ENCODE measurements at places on chromosomes 7 and 10.

GRCh38 chr7:155489862-155490696 is 32.1 kb downstream of the EN2 start:
- DNase-seq, result no peak

DNA sequence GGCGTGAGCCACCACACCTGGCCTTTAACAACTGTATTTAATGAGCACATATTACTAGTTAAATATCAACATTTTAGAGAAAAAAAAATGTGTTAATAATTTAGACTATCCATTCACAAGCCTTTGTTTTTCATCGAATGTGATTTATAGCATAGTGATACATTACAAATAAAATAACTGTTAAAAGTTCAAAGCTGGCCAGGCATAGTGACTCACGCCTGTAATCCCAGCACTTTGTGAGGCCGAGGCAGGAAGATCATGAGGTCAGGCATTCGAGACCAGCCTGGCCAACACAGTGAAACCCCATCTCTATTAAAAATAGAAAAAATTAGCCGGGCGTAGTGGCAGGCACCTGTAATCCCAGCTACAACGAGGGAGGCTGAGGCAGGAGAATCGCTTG is 72.7 kb downstream of the HACD1 start:
- no peak for DNase-seq

DNA sequence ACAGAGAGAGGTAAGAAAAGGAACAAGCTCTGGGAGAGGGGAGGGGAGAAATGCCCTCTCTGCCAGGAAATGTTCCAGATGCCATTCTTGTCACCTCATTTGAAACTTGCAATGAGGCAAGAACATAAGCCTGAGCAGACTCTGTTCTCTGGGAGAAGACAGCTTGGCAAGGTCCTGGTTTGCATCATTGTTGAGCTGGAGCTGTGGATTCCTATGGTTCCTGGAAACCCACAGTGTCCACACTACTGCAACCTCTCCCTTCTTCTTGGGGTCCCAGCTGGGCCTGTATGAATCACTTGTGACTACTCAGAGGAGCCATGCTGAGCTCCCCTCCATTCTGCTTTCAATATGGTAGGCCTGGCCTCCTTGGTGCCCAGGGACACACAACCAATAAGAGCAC is 60.8 kb upstream of the HECTD2 start:
- no peak for DNase-seq

DNA sequence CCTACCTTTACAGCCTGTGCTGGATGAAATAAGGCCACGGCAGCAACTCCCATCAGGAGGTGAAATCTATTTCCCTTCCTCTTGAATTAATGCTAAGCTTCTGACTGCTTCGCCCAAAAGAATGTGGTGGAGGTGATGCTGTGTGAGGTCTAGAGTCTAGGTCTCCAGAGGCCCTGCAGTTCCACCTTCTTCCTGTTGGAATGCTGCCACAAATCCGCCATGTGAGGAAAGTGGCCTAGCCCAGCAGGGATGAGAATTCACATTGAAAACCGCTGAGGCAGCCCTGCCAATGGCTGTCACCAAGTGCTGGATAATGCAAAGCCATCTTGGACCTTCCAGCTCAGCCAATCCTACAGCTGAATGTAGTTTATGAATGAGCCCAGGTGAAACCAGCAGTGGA is 28.0 kb downstream of the RHOBTB1 start:
- no peak for DNase-seq

GRCh38 chr7:153245809-153246208 is 486.3 kb downstream of the ACTR3B start:
- DNase-seq, result no peak

DNA sequence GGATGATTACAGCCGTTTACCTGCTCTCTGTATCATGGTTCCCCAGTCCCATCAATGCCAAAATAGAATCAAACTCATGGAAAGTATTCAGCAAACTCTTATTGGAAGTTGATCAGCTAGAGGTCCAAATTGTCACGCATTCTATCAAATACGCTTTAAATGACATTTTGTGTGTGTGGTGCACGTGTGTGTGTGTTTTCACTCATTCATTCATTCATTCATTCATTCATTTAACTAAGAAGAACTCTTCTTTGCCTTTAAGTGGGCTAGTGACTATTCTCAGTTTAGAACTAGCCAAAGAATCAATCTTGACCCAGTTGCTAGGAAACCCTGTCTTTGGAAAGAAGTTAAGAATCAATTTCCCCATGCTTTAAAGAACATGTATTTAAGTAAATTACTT is 102.8 kb downstream of the RTKN2 start:
- DNase-seq, result no peak

DNA sequence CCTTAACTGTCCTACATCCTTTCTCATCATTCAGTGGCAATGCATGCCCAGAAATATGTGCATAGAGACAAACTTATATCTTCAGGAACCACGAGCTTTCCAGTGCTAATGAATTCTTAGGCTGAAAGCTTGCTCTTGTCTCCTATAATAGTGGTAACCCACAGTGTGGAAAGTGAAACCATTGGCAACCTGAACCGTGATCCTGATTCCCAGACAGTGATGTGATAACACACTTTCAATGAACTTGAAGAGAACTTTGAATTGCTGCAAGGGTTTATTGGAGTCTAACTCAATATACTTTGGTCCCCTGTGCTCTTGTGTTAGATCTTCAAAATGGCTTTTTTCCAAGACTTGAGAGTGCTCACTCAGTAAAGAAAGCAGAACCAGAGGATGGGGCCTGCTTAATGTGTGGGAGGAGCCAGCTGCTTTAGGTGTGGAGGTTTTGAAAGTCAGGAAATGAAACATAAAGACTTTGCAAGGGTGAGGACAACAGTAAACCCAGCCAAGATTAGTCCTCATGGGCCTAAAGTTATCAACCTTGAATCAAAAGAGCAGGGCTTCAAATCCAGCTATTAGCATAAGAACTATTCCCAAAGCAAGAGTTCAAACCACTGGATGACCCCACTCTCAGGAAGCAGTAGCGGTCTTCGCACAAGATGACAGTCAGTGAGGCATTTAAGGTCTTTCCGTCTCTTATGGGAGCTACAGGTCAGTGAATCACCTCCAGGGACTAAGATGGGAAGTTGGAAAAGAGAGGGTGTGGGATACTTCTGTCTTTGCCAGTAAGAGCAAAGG is 332.4 kb upstream of the NRP1 start:
- no peak for DNase-seq

DNA sequence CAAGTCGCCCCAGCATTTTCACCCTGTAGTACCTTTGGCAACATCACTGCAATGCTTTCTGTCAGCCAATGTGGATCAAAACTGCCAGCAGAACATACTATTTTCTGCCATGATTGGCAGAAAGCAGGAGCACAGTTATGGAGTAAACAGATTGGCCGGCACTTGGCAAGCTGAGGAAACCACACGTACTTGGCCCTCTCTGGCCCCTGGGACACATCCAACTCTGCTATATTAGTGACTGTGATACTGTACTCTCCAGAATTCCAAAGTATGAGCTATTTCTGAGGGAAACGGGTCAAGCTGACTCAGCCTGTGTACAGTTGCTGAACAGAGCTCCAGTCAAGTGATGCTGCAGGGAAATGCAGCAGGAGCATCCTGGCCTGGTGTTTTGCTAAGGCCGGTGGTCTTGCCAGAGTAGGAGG is 39.8 kb upstream of the LANCL2 start:
- no peak for DNase-seq

GRCh38 chr7:66255534-66256100 is 50.5 kb downstream of the TPST1 start:
- DNase-seq, result no peak

DNA sequence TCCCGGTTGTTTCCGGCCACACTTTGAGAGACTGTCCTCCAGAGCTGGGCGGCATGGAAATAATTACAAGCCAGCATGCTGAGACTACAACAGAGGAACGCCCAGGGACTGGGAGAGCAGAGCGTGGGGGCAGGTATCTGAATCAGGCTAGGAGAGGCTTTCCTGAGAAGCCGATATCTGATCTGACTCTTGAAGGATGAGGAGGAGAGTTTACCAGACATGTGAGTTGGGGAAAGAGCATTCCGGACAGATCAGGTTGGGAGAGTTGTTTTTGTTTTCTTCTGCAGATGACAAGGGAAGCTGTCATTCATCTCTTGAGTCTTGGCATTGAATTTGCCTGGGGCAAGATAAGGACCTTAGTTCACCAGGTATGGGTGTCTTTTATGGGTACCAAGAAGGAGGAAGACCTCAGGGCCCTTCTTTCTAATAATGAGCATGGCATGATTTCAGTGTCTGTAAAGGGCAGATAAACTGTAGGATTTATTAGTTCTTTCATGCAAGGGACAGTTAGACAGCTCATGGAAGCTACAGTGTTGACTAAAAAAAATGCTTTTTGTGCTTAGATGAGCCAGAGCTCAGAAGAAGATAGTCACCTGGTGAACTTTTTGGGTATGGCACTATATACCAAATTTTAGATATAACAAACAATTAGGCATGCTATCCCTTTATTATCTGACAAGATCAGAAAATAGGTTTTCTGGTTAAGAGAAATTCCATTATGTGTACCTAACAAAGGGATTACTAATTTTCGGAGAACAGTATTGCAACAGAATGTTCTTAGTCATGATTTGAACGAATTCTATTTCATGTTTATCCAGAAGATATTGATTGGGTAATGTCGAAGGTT is 36.2 kb downstream of the WBP1L start:
- DNase-seq, result no peak

GRCh38 chr7:31893365-31893764 is 176.8 kb downstream of the PDE1C start:
- no peak for DNase-seq

DNA sequence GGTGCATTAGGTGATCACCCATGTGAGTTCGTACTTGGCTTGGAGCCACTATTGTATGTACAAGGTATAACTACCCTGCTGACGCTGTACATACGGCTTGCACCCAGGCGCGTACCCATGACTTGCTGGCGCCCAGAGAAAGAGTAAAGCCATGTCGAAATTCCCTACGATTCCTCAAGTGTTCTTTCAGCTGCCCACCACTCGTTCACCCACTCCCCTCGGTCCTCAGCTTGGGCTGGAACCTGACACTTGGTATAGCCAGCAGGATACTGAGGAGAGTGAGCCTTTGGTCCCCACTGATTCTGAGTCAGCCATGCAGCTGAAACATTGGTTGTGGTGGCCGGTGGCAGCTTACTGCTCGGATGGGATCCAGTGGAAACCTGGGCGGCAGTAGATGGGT is 241.5 kb downstream of the CACNA2D1 start:
- DNase-seq, result no peak

- DNase-seq, result no peak
Observed at GRCh38 chr7:116218051-116218645, 7.8 kb downstream of the TES start.

DNA sequence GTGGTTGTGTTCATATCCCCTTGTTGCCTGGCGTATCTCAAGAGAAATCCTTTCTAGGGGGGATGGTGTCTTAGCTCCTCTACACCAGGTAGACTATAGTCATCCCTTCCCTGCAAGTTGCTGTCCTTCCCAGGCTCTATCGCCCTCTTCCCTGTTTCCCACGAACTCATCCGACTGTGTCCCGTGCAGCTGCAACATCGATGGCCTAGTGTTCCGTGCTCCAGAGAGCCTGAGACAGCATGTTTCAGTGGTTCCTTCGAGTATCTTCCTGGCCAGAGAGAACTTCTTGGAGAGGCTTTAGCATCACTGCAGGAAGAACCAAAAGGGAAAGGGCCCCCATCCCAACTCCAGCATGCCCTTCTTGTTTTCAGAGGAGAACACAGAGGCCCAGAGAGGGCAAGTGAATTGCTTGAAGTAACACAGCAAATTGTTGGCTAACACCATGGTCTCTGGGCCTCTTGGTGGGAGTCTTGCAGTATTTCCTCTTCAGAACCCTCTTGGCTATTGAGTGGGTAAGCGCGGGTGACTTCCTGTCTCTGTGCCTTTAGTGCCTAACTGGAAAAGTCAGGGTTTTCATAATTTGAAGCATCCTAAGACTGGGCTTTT is 162.9 kb downstream of the RGS10 start:
- DNase-seq, result no peak

GRCh38 chr7:2069472-2069860 is 163.3 kb downstream of the MAD1L1 start:
- no peak for DNase-seq

DNA sequence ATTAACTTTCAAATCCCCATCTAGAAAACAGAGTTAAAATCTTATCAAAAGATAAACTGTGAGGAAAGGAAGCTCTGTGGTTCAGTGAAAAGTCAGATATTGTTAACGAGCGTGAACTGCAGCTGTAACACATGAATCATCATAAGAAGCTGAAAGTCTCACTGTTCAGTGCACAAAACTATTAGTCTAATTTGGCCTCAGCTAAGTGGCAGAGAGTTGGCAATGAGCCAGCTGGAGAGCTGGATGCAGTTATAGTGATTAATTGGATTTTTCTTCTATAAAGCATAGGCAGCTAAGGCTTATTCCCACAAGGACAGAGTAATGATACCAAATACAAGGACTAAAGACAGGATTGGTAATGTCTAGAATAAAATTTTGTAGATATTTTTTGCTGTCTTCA is 101.1 kb upstream of the ABCB5 start:
- no peak for DNase-seq

GRCh38 chr10:108782411-108782810 is 1140.9 kb downstream of the XPNPEP1 start:
- DNase-seq, result no peak

DNA sequence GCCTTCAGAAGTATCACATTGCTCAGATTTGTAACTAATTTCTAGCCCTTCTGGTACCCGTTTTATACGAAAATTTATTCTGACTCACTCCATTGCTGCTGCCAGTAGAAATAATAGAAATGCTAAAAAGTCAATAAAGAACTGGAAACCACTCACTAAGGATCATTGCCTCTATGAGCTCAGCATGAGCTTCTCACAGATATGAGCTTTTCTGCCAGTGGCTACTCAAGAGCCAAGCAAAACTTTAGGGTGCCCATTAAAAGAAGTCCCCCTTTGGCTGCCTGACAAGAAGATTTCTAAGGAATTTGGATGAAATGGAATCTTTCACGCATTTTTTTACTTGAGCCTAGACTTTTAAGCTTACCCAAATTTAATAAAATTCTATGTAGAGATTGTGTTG is 52.5 kb downstream of the GPR37 start:
- no peak for DNase-seq

GRCh38 chr10:131776496-131776895 is 124.3 kb upstream of the PPP2R2D start:
- no peak for DNase-seq

DNA sequence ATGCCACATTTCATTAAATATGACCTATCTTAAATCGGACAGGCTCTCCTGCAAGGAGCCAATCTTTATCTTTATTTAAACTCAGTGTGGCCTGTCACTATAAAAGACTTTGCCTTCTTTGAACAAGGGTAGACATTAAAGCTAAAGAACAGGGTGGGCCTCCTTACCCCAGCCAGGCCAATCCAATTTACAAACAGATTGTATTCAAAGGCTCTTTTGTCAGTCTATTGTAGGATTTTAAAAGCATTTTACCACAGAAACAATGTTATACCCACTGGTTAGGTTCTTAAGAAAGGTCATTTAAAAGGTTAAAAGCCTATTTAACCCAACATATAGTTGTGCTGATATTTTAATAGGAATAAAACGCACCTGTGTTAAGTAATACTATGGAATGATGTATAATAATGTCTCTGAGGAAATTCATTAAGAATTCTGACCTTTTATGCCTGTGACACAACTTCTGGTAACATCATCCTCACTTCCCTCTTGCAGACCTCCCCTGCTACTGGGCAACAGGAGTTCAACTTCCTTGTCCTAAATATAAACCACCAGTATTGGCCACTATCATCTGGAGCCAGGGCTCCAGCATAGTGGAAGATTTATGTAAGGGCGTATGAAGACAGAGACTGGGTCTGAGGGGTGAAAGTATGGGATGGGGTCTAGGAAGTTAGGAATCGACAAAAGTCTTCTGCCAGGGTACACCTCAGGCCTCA is 32.5 kb downstream of the MTERF1 start:
- no peak for DNase-seq

GRCh38 chr7:116028787-116029186 is 1.8 kb downstream of the TFEC start:
- no peak for DNase-seq

- no peak for DNase-seq
Observed at GRCh38 chr10:14077430-14077829, 253.3 kb downstream of the FRMD4A start.

Measured in memory B cell (primary cell).